ENCODE measurements at places on chromosomes 4 and X. TPM values are rescaled to one million over a fixed set of nuclear protein-coding genes. Genes with fewer than 3 reads are reported as not detected.

Gene PHOX2B
- polyA plus RNA-seq: 0.08 TPM

- no peak for DNase-seq
Measured at GRCh38 chr4:159146488-159146887, 43.6 kb downstream of the RAPGEF2 start.

DNA sequence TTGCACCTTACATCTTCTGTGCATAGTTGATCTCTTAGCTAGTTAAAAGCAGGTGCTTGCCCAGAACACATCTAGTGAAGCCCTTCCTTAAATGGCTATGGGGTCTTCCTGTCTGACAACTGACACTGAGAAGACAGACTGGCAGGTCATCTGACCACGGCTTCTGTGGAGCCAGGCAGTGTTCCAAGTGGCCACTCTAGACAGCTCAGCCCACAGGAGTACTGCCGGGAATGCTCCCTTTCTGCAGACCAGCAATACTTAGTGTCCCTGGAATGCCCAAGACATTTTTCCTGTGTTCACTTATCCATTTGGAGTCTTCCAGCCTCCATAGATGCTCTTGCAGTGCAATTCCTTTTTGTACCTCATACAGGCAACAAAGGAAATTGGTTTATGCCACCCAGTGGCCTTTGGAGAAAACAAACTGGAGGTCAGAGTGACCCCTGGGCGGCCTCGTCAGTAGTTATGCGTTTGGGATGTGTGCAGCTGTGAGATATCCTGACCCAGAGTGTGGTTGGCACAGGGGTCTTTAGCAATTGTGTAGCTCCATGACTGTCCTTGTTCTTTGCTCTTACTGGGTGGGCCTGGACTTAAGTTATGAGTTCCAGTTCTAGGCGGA, 335.5 kb downstream of the ARHGAP10 start:
- no peak for DNase-seq

GRCh38 chrX:44747969-44748368, 95.9 kb upstream of the DUSP21 start:
- no peak for DNase-seq

- DNase-seq: no peak
Measured at GRCh38 chr4:59057804-59058203, 1947.6 kb upstream of the IGFBP7 start.

- DNase-seq: no peak
Measured at GRCh38 chrX:40573763-40574162, 7.0 kb upstream of the ATP6AP2 start.

- DNase-seq: no peak
Measured at GRCh38 chrX:110287605-110288004, 30.3 kb downstream of the AMMECR1 start.

- no peak for DNase-seq
Measured at GRCh38 chr4:32485956-32486355, 1765.8 kb downstream of the PCDH7 start.

- no peak for DNase-seq
Measured at GRCh38 chr4:102705391-102705935, 55.3 kb downstream of the MANBA start.

Gene DCLK2
- 11.1 TPM for polyA plus RNA-seq

DNA sequence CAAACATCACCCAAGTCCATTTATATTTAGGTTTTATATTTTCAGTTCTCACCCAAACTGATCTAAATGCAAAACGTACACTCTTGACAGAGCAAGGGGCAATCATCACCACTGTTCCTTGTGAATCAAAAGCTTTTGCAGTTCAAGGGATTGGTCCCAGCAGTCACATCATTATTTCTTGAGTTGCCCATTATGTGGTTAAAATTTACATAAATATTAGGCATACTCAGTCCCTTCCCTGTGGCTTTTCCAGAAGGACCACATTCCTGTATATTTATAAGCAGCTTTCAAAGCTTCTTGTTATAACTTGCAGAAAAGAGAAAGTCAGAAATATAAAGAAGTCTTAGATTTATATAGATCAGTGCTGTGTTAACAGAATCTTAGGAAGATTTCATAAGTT, 224.4 kb downstream of the CLCN4 start:
- DNase-seq: no peak

DNA sequence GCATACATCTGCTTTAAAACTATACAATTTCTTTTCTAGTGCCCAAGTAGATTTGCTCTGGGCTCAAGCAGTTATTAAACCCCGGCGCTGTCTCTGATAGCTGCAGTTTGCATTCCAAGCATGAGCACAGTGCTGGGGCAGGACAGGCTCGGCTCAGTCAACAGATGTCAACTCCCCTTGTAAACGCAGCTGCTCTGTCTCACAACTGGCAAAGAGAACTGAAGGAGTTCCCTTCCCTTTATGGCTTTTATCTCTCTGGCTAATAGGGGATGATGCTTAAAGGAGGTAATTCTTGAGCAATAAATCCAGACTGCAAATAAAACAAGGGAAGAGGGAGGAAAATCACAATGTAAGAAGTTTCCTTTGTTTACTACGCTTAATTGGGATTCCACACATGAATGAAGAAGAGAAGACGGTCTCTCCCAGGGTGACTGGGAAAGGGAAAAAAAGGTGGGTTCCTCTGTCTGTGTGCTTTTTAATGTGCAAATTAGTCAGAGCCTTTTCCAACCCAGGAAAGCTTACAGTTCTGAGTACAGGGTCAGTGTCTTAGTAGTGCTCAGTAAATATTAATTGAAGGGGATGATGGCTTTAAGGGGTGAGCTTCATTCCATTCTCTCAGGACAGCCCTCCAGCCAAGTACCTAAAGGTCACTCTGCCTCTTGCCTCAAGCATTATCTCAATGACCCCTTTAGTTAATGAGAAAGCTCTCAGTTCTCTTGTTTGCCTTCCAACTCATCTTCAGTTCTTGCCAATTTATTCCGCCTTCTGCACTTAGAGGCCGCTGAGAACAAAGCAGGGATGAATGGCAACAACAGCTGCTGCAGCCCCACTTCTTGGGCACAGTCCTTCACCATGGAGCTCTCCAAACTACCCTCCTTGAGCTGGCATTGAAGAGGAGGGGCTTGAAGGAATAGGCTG, 155.7 kb upstream of the JADE1 start:
- peak; percentile 43 for DNase-seq

- no peak for DNase-seq
Measured at GRCh38 chr4:2363056-2363721, 55.3 kb downstream of the ZFYVE28 start.

Gene HTR2C
- 0.58 TPM for polyA plus RNA-seq

DNA sequence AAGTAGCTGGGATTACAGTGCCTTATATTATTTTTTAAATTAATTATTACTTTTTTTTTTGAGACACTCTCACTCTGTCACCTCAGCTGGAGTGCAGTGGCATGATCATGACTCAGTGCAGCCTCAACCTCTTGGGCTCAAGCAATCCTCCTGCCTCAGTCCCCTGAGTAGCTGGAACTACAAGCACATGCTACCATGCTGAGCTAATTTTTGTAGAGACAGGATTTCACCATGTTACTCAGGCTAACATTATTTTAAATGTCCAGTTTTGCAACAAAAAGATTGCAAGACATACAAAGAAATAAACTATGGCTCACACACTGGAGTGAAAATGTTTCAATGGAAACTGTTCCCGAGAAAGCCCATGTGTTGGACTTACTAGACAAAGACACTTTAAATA, 59.2 kb downstream of the MND1 start:
- DNase-seq: no peak

Gene POU4F2
- not detected for polyA plus RNA-seq

- DNase-seq: no peak
Measured at GRCh38 chr4:175988511-175988910, 77.1 kb upstream of the WDR17 start.

- no peak for DNase-seq
Measured at GRCh38 chr4:164779811-164780216, 25.9 kb downstream of the SMIM31 start.

GRCh38 chr4:42865572-42866189, 26.8 kb upstream of the GRXCR1 start:
- peak; percentile 27 for DNase-seq

DNA sequence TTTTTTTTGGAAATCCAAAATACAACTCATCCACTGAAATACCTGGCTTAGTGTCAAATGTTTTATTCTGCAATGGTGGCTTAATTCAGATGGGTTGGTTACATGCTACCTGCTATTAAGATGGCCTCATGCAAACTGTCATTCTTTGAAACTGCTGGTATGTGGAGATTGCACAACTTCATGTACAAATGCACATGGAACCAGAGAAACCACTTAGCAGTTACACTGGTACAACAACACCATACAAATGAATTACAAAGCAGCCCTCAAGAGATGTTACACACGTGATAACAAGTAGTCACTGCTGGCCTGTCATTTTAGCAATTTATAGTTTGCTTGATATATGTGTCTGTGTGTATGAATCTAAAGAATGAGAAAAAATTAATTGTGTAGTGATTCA, 84.6 kb upstream of the STS start:
- DNase-seq: no peak

- no peak for DNase-seq
Measured at GRCh38 chr4:5798946-5799345, 87.9 kb downstream of the EVC start.

DNA sequence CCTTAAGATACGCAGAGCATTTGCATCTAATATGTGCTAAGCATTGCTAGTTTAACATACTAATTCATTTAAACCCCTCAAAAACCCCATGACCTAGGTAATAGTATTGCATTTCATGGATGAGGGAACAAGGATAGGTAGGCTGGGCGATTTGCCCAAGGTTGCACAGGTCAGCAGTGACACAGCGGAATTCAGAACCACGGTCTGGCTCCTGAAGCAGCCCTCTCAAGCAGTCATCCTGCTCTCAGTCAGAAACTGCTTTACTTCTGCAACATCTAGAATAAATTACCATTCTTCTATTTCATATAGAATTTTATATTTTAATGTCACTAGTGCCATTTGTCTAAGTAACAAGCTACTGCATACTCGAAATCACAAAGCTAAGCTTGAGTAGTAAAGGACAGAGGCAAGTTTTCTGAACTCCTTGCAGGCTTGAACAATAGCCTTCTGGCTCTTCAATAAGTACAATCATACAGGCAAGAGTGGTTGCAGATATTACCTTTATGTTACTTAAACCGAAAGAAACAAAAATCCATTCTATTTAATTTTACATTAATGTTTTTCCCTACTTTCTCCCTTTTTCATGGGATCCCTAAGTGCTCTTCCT, 555 bp upstream of the SPP1 start:
- no peak for DNase-seq

DNA sequence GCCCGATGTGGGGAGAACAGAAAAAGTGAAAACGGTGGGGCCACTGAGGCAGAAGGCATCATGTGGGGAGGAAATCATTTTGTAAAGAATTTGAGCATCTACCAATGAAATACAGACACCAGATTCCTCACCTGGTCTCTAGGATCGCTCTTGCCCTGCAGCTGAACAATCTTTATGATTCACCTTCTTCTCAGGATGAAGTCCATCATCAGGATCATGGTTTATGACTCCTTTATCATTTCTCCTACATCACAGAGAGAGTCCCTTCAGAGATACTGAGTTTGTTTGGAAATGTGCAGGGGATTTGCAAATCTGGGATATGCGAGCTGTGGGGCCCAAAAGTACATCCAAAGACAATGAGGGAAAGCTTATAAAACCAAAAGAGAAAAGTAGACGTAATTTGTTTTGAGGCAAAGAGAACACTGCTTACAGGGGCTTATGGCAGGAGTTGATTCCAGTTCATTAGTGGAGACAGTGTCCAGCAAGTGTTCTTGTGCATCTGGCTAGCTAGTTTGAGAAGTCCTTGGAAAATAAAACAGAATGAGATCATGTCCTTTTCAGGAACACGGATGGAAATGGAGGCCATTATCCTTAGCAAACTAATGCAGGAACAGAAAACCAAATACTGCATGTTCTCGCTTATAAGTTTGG, 15.3 kb upstream of the ANXA5 start:
- DNase-seq: no peak

DNA sequence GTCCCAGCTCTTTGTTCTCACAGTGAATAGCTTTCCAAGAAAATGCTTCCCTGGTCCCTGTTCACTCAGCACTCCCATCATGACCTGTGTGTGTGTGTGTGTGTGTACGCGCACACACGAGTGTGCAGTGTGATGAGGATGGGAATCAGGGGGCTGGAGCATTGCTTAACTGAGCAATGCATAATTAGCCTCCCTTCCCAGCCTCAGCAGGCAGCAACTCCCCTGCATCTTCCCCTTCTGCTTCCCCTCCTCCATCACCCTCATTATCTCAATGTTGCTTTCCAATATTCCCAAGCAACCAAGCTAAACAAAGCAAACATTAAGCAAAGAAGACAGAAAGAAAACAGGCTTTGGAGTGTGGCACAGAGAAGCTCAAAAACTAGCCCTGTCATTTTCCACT, 137.0 kb downstream of the RBM47 start:
- no peak for DNase-seq

DNA sequence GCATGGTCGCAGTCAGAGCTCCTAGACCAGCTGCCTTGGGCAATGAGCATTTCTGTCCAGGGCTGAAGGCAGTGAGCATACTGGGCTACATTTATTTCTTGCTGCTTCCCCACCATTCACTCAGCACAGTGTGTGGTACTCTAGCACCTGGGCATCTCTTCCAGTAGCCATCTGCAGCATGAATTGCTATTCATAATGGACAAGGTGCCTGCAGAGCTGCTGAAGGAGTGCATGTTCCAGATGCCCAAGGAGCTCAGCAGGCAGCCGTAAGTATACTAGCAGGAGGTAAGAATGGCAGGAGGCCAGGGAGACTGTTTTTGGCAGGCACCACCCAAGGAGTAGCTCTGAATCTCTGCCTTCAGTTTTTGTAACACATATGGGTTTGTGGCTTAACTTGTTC, 110.4 kb upstream of the RXFP1 start:
- DNase-seq: no peak

DNA sequence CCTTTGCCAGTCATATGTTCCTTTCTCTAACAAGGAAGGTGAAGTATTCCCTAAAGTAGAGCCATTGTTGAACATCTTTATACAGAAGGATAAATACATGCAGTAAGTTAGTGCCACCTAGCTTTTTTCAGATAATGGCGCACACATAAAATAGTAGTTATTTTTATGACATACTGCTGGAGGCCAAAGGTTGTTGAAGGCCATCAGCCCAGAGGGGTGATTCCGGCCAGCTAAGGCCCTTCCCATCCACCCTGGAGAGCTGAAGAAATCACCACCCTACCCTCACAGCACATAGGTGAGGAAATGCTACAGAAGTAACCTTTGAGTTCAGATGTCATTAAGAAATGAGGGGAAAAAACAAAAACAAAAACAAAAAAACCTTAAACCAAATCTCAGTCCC, 102.2 kb upstream of the MAP3K15 start:
- no peak for DNase-seq

- DNase-seq: no peak
Measured at GRCh38 chr4:53997898-53998297, 66.5 kb downstream of the CHIC2 start.

Gene PLK4
- 21.6 TPM for polyA plus RNA-seq

Measured in right renal cortex interstitium (tissue), 3 donors.